Effector memory CD8-positive, alpha-beta T cell (primary cell): ENCODE measurements at places on chromosomes 3 and 15.

GRCh38 chr15:46892621-46893160, 824.6 kb upstream of the SEMA6D start:
- no peak for DNase-seq

GRCh38 chr3:109918740-109919139, 581.4 kb upstream of the DPPA4 start:
- no peak for DNase-seq

DNA sequence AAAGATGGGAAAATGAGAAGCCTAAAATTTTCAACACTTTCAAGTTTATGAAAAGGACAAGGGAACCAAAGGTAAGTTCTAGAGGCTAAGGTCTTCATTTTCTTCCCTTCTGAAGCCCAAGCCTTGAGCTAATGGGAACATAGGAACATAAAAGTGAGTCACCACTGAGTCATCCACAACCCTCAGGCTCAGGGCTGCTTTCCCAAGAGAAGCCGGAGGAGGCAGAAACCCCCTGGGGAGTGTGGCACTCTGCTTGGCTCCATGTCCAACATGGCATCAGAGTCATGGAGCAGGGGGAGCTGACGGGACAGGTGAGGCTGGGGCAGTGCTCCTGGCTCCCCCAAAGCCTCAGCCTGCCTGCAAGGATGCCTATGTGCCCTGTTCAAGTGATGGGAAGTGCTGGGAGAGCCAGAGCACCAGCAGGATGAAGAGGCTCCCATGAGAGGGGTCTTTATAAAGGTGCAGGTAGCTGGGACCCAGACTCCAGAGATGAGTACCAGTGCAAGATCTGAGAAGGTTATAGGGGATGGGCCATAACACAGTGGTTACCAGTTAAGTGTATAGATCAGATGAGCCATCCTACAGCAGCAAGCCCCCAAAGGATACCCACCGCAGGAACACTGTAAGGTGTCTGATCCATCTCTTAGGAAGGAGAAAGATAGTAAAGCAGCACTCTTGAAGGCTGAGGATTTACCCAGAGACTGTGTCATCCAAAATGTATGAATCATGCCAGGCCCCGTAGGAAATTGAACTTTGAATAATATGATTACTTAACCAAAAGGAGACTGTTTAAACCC, 31.8 kb upstream of the RYR3 start:
- DNase-seq: no peak

DNA sequence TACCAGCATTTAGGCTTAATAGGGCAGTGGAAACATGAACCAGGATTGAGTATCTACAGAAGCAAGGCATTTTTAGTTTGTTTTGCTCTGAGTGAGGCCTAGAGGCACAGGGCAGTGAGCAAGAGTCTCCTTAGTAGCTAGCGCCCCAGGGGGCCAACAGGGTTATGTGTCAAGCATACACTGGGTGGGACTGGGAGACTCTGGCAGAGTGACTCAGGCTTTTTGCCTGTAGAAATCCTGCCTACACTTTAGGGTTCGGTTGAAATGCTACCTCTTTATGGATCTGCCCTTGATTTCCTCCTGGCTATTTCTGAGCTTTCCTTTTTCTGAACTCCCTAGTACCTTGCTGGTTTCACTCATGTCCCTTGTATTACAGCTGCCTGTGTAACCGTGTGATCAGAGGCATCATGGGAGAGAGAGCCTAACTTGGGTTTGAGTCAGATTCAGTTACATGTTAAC, 72.2 kb downstream of the TOP2B start:
- no peak for DNase-seq

DNA sequence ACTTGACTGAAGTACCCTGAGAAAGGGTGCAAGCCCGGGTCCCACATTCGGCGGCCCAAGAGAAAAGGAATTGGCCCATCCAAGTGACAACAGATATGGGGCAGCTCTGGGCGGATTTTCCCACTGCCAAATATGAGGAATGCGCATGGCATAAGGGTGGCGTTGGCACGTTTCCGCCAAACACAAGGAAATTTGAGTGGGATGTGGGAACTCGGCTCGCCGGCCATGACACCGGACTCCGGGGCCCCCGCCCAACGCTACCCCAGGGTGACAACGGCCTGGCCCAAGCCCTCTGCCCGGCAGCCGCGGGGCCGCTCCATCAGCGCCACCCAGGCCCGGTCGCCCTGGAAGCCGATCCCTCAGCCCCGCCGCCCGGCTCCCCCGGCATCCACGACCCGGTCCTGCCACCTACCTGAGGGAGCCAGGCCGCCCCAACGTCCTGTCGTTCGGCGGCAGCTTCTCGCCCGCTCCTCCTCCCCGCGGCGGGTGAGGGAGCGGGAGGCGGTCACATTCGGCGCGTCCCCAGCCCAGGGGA, 449 bp downstream of the RAF1 start:
- no peak for DNase-seq

DNA sequence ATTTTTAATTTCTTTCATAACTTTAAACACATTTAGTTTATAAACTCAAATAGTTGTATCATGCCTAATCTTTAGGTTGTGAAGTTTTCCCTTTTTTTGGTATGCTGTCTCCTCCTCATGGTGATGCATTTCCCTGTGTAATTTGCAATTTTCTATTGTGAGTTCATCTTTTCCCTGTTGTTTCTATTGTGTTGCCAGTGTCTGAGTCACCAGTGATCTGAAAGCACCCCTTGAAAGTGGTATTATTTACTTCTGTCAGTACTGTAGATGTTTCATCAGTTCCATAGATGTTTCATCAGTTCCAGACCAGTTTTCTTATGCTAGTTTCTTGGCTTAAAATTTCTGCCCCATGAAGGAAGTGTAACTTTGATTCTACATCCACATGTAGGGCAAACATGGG, 80.6 kb downstream of the OXSM start:
- no peak for DNase-seq

DNA sequence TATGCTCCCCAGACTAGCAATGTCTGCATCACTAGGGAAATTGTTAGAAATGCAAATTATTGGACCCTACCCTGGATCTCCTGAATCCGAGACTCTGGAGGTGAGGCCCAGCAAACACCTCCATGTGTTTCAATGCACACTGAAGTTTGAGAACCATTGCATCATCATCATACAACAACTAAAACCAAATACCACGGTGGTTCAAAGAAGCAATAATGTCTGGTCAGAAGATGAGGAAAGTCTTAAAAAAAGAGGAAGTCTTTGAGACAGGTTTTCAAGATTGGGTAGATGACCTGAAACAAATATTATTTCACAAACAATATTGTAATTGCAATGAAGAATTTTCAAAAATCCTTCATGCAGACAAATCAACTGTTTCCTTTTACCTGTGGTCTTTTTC, 60.3 kb upstream of the TRA2B start:
- no peak for DNase-seq

DNA sequence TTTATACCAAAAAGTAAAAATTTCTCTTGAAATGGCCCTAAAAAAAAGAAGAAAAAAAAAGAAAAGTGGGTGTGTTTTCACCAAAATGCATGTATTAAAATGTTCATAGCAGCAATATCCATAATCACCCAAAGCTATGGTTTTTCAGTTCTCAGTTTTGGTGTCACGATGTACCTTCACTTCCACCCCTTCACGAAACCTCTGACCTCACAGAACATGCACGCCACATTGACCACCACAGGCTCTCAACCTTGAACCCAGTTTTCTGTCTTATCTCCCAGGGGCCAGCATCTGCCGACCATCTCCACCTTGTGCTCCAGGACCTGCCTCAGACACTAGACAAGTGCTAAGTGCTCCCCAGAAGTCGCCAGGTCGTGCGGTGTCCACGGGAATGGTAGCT, 30.4 kb downstream of the COLQ start:
- DNase-seq: no peak

GRCh38 chr3:40073310-40074007, 236.0 kb upstream of the EIF1B start:
- DNase-seq: no peak

- no peak for DNase-seq
Observed at GRCh38 chr3:41863024-41863423, 98.9 kb downstream of the ULK4 start.

- no peak for DNase-seq
Observed at GRCh38 chr15:91128016-91128415, 28.0 kb downstream of the SV2B start.

GRCh38 chr3:72423643-72424042, 424.6 kb downstream of the SHQ1 start:
- DNase-seq: no peak

GRCh38 chr15:43483297-43484128, 9.4 kb downstream of the TP53BP1 start:
- DNase-seq: no peak

DNA sequence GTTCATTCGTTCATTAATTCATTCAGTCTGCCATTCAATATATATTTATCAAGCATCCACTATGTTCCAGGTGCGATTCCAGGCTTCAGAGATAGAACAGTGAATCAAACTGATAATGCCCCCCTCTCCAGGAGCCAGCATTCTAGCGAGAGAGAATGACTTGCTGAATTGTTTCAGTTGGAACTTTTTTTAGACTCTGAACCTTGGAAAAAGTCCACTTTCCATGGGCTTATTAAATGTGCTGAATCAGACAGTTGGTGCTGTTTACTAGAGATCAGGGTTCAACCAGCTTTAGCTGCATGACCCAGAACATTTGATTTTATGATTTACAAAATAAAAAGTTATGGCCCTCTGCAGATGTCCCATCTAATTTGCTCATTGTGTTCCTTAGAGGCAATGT, 213.2 kb downstream of the THSD4 start:
- no peak for DNase-seq

DNA sequence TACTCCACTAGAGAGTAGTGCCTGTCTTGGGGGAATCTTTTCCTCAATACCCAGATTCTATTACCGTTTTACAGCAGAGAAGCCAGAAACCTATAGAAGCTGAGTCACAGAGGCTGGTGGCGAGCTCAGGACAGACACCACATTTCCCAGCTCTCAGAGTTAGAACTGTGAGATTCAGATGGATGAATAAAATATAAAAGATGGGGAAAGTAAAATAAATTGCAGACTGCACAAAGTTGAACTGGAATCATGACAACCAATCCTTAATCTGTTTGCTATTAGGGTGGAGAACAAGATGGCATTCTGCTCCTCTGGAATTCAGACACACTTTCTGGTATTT, 40.5 kb upstream of the CMSS1 start:
- DNase-seq: no peak

GRCh38 chr3:139088462-139089324, 44.0 kb upstream of the PRR23C start:
- DNase-seq: no peak

DNA sequence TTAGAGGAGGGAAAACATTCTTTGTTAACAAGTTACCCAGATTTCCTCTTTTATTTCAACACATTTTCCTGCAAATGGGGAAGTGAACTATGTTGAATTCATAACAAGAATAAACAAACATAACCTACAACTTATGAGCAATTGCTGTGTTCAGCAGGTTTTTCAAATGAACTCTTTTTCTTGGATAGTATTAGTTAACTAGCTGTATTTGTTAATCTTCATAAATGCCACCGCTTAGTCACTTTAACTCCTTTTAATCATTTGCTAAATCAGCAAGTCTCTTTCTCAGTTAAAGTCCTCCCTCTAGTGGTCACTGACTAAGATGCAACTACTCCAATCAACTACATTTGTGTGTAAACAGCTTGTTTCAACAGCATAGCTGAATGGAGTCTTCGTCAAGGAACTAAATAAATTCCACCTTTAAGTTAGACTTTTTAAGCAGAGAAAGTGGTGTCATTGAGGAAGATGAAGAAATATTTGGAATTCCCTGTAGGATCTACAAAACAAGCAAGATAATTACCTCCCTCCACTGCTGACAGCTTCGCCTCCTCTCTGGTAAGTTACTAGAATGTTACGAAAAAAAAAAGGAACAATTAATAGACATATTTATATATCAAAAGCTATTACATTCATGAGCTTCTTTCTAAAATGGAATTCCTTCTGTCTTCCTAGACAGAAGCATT, 1122.0 kb downstream of the ROBO1 start:
- no peak for DNase-seq

DNA sequence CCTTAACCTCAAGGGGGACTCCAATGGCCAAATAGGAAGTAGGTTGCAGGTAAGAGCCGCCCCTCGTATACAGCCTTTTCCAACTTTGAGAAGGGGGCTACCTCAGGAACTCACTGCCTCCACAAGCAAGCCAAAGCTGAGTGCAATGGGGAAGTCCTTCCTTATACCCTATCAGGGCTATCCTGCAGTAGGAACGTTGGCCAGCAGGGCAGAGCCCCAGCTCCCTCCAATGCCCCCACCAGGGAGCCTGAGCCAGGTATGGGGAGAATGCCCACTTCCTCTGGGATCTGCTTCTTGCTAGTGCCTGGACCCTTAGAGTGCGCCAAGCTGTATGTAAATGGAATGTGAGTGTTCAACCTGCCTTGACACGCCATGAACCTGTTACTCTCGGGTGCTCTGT, 16.3 kb downstream of the CACNA2D2 start:
- no peak for DNase-seq

GRCh38 chr3:70871909-70872656, 559.6 kb upstream of the MDFIC2 start:
- no peak for DNase-seq

- DNase-seq: no peak
Observed at GRCh38 chr3:194339840-194340239, 11.3 kb downstream of the CPN2 start.

DNA sequence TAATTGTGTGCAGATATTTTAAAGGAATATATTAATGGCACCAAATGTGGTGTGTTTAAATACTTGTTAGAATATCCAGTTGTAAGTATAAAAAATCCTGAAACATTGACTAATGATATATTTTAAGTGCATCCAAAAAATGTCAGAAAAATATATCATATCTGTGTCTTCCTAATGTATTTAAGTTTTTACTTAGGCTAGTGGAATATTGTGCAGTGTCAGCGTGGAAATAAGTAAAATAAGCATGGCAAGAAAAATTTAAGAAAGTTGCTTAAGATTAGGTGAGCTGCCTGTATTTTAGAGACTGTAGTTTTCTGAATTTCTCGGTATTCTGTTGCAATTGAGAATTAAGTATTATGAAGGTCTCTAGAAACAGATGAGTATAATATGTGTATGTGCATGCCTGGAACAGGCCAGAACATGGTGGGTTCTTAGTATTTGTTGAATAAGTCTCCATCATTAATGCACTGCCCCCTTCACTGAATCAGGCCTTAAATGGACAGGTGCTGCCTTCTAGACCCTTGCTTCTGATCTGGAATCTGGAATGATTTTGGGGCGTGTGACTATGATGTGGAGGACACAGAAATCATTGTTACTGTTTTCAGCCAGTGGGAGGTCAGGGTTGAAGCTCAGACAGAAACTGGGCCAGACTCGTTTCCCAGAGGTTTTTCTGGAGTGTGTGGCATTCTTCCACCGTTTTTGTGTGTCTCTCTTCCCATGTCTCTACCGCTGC, 86.1 kb downstream of the TRAK1 start:
- no peak for DNase-seq

GRCh38 chr3:192022412-192022811, 561.4 kb downstream of the PYDC2 start:
- DNase-seq: no peak
